Stimulated activated CD4-positive, alpha-beta T cell treated with anti-CD3 and anti-CD28 coated beads, Interleukin-1b, Interleukin-23, amount 100 ng/mL, for 24 hours (primary cell): ENCODE measurements at places on chromosomes 3 and 15.

- no peak for DNase-seq
These were observed 76.5 kb downstream of the HMG20A start for GRCh38 chr15:77497110-77497737.

GRCh38 chr3:72254483-72254882 is 469.5 kb upstream of the PROK2 start:
- no peak for DNase-seq

- DNase-seq: no peak
These were observed 118.0 kb upstream of the MEF2A start for GRCh38 chr15:99447497-99448371.

DNA sequence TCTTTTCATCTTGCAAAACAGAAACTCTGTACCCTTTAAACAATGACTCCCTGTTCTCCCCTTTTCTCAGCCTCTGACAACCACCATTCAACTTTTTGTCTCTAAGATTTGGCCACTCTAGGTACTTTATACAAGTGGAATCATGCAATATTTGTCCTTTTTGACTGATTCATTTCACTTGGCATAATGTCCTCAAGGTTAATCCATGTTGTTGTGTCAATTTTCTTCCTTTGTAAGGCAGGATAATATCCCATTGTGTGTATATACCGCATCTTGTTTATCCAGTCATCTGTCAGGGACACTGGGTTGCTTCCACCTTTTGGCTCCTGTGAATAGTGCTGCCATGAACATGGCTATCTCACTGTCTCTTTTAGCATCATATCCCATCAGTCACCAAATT is 10.3 kb downstream of the USP13 start:
- DNase-seq: no peak

DNA sequence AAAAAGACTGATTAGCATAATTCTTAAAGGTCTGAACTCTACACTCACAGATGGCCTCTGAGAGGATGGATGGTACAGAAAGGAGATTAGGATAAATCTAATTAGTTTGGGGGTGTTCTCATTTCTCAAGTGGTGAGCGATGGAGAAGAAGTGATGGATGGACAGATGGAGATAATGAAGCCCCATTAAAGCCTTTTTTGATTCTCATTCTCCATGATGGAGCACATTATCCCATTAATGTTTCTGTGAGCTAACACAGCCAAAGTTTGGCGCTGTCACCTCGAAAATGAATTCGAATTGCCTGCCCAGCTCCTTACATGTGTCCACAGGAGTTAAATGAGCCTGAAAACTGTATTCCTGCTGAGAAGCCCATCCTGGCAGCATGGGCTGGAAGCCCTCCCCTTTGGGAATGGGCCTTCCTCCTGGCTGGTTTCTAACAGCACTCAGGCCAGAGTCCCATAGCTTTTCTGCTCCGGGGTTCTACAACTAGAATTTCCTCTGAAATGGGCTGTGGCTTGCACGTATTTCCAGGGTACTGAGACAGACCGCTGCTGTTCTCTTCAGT is 726.0 kb upstream of the CFAP20DC start:
- DNase-seq: no peak

DNA sequence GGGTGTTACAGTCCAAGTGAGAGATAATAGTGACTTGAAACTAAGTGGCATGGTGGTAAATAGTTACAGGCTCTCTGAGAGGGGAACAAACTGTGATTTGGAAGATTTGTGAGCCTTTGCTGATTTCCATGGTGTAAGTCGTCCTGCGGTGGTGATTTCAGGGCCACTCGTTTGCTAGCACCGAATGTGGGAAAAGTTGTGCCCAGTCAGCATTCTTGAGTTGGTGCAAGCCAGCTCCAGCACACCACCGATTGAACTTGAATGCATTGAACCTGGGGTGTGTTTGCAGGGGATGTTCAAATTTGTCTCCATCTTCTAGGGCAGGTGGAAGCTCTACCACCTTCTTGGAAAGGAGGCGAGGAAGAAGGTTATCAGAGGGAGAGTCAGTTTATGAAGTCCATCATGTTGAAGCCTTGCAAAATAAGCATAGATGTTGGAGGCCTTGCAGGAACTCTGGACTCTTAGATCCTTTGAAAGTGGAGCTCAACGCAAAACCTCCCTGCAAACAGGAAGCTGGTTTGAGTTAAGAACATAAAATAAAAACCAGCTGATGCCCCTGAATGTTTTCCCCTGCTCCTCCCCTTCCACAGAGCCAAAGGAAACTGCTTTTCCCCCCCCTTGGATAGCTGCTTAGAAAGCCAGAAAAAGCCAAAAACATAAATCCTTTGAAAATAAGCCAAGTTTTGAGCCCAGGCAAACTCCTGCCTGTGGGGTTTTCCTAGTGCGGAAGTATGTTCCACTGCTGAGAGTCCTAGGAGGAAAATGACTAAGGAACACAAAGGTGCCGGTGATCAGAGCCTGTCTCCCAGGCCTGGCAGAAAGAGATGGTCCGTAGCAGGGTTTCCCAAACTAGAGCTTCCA is 21.9 kb downstream of the MAPKBP1 start:
- DNase-seq: no peak

DNA sequence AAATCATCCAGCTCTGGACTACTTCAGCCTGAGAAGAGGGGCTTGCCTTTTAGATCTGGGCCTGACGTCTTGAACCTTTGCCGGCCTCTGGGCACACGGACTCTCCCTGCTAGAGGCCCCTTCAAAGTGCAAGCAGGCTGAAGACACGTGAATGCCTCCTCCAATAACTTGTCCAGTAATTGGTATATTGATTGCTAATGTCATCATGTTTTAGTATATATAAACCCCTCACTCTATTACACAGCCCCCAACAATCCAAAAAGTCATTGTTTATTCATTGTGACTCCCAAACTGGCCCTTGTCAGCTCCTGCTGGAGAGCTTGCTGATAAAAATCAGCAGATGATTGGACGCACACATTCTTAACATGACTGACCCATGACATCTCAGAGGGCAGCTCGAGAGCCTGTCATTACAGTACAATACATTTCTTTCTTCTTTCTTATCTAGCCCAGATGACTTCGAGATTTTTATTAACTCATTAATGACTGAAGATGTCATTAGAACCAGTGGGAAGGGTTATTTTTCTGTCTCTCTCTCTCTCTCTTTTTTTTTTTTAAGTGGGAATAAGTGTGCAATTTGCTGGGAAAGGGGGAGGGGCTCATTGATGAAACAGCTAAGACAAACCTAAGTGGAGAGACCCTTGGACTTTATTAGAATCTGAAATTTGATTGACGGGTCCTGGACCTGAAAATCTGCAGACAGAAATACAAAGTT is 65.5 kb upstream of the NR2F2 start:
- DNase-seq: no peak
